NB4 (cell line): ENCODE measurements at places on chromosomes 12 and 14.

GRCh38 chr12:104150416-104150815, 12.4 kb upstream of the NFYB start:
- no peak for DNase-seq

GRCh38 chr14:53638966-53639365, 317.7 kb downstream of the BMP4 start:
- DNase-seq, result no peak

DNA sequence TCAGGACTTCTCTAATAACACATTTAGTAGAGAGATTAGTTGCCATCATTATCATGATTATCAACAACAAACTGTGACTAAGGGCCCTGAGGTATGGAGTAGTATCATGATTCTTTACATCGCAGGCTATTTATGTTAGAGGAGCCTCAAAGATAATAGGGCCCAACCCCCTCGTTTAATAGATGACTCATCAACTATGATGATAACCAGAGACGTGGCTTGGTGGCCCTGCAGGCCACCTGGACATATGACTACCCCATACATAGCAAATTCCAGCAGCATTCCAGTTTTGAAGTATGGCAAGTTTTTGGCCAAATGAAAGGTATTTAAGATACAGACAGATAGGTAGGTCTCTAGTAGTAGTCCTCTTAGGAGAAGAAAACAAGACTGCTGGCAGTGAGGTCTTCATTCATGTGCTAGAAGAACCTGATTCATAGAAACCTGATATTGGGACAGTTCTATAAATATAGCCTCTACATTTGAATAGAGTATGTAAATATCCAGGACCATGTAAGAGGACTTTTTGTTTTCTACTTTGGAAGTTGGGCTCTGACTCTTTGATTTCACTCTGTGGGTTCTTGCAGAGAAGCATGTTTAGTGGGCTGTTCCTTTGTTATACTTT, 5.6 kb downstream of the RIC8B start:
- DNase-seq, result no peak

- DNase-seq, result no peak
These were observed 40.0 kb upstream of the PAPOLA start for GRCh38 chr14:96461950-96462798.

DNA sequence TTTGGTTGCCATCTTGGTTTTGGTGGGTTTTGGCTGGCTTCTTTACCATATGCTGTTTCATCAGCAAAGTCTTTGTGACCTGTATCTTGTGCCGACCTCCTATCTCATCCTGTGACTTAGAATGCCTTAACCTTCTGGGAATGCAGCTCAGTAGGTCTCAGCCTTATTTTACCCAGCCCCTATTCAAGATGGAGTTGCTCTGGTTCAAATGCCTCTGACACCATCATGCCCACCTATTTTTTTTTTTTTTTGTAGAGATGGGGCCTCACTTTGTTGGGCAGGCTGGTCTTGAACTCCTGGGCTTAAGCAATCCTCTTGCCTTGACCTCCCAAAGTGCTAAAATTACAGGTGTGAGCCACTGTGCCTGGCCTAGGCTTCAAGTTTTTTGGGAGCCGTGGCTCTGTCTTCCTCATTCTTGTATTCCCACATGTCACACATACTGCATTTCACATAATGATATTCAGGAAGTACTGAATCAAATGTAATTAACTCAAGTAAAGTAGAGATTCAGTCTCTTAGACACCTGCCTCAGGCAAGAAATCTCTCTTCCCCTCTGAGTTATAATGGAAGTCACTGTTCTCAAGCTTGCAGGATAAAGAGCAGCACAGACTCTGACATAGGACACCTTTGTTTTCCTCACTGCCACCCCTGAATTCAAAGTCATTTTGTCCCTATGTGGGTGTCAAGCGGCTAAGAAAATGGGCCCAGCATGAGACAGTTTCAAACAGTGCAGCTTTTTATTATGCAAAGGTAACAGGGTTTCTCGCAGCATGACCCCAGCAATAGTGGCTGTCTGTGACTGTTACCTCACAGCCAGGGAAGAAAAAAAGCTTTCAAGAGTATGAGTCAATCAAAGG, 159.0 kb downstream of the PTPN11 start:
- no peak for DNase-seq

DNA sequence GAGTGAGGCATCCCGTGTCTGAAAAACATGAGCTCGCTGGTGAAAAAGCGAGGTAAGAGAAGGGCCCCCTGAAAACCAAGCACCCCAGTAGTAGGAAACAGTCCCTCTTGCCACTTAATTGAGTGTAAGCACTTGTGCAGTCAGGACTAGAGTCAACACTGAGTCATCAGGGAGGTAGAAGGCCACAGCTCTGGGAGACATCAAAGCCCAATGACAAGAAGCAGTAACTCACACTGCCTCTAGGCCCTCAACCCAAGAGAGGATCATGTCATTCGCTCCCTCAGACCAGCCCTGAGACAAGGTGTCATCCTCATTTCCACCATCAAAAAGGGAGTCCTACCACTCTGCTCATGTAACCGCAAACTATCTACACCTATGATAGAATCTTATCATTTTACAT, 17.8 kb downstream of the POMT2 start:
- no peak for DNase-seq

DNA sequence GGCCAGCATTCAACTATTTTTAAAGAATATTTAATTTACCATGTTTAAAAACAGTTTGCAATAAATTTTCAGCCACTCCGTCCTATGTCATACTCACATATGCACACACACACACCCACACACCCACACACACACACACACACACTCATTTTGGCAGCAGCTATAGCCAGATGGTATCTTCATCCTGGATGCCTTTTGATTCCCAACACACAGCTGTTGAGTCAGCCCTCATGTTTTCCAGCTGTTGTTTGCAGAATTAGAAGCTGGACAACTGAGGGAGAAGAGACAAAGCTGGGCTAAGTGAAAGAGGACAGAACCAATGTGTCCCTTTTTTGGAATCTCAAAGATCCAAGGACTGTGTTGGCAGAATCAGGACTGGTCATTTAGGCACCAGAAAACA, 80.0 kb upstream of the EGLN3 start:
- no peak for DNase-seq

- DNase-seq, result peak; percentile 41
These were observed 74.3 kb upstream of the ARID2 start for GRCh38 chr12:45655186-45655585.

- no peak for DNase-seq
These were observed 3.2 kb upstream of the TESPA1 start for GRCh38 chr12:54987611-54988231.

GRCh38 chr12:8844665-8845064, 22.2 kb downstream of the A2ML1 start:
- no peak for DNase-seq

DNA sequence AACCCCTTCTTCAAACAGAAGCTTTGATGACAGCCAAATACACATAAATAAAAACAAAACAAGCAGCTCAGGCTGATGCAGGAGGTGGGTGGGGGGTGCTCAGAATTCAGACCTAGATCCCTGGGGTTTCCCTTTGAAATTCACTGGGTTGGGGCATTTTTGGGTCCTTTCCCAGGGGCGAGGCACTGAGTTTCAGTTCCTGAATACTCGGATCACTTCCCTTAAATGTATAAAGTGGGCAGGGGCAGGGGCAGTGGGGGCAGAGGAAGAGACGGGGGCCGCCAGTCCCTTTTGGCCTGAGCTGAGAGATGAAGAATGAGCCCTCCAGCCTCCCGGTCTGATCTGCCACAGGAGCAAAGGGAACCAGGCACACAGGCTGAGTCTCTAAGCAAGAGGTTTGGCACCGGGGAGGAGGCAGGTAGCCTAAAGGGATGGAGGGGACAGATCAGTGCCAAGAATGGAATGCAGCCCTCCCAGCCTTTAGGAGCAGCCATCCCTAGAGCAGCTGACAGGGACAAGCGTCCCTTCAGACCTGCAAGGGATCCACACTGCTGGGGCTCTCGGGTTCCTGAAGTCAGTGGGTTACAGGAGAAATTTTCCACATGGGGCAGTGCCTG, 20.3 kb downstream of the KDM2B start:
- DNase-seq, result peak; percentile 57

DNA sequence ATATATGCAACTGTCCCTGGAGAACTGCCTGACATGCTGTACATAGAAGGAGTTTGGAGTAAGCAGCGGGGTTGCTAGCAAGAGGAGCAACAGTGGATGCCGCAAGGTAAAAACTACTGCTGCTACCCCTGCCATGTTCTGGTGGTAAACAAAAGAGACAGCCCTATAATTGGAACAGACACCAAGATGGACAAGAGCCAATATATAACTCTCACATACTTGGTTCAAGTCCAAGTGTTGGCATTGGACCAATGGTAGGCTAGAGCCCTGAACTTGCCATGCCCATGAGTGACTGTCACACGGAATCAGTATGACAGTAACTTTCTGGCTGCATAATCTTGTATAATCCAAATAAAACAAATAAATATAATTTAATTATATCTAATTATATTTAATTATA, 13.7 kb downstream of the ATXN7L3B start:
- no peak for DNase-seq

DNA sequence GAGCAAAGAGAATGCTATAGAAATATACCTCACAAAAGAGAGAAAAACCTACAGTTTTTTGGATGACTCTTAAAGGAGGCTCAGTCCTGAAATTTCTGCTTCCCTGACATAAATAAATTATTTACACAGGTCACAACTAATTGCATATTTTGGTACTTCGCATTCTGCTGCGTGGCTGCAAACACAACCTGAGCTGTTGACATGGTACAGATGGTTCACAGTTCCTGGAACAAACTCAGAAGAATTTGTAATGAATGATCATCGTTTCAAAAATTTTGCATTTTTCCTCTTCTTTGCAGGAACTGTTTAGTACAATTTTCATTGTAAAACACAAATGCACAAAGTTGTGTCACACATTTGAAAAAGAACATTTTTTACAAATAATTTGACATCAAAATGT, 313.7 kb upstream of the SYT1 start:
- DNase-seq, result no peak

DNA sequence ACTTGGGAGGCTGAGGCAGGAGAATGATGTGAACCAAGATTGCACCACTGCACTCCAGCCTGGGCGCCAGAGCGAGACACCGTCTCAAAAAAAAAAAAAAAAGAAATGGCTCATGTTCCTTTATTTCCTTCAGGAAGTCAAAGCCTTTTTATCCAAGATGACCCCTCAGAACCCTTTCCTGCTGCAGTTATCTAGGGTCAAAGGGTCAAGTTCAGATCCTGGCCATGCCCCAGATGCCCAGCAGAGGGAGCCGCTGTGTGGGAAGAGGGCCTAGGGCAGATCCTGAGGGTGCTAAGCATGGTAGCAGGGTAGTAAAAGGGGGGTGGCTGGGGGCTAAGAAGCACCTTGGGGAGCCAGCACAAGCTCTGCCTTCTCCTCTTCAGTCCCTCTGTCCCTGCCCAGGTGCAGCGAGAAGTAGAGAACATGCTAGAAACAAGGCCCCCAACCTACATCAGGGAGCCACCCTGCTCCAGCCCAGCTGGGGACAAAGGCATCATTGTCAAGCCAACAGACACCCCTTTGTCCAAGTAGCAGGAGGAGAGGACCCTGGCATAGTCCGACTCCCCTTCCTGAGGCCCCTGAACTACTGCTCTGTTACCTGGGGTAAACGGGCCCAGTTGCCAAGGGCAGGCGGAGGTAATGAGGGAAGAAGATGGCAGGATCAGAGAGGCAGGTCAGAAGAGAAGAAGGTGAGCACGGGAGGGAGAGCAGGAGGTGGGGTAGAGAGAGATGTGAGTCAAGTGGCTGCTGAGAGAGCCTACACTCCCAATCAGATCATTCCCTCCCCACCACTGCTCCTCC, 6.5 kb downstream of the NFE2 start:
- DNase-seq, result peak; percentile 79

DNA sequence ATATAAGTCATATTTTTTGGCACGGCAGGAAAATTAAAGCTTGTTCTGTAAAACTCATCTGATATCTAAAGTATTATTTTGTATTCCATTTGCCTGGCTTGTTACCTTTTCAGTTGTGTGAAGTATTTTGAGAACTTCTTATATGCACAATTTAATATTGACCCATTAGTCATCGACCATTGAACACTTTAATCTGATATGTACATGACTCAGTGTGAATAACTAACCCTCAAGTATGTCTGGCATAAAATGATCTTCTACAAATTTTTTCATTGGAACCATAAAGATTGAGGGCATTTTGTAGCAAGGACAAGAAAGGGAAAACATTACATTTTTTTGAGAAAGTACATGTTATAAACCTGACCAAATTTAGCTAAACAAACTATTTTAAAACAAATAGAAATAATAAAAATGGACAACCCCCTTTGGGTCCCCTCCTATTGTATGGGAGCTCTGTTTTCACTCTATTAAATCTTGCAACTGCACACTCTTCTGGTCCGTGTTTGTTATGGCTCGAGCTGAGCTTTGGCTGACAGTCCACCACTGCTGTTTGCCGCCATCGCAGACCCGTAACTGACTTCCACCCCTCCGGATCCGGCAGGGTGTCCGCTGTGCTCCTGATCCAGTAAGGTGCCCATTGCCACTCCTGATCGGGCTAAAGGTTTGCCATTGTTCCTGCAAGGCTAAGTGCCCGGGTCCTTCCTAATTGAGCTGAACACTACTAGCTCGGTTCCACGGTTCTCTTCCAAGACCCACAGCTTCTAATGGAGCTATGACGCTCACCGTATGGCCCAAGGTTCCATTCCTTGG, 118.8 kb downstream of the SLC6A15 start:
- DNase-seq, result no peak

- no peak for DNase-seq
These were observed 43.9 kb downstream of the EFCAB11 start for GRCh38 chr14:89910691-89911009.

DNA sequence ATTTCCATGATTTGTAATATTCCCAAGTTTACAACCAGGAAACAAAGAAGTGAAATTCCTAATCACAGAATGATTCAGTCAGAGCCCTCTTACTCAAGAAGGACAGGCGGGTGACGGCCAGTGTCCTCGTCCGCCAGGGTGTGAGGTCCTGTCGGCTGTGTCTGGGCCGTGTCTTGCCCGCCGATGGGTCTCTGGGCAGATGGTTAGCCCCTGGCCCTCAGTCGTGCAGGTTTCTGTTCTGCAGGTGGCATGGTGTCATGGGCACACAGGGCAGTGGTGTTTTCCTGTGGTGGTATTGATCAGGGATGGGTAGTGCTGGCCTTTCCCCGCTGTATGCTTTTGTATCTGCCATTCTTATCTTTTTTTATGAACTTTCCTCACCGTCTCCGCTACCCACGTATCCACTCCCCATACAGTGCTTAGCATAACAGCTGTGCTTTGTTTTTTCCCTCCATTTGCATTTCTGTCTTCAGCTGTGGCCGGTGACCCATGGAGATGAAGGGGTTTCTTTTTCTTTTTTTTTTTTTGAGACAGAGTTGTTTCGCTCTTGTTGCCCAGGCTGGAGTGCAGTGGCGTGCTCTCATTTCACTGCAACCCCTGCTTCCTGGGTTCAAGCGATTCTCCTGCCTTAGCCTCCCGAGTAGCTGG, 100.7 kb downstream of the TSPAN9 start:
- no peak for DNase-seq
